ENCODE measurements at places on chromosomes 2 and 18.

- no peak for DNase-seq
These were observed 47.6 kb downstream of the ALPK2 start for GRCh38 chr18:58581265-58581664.

DNA sequence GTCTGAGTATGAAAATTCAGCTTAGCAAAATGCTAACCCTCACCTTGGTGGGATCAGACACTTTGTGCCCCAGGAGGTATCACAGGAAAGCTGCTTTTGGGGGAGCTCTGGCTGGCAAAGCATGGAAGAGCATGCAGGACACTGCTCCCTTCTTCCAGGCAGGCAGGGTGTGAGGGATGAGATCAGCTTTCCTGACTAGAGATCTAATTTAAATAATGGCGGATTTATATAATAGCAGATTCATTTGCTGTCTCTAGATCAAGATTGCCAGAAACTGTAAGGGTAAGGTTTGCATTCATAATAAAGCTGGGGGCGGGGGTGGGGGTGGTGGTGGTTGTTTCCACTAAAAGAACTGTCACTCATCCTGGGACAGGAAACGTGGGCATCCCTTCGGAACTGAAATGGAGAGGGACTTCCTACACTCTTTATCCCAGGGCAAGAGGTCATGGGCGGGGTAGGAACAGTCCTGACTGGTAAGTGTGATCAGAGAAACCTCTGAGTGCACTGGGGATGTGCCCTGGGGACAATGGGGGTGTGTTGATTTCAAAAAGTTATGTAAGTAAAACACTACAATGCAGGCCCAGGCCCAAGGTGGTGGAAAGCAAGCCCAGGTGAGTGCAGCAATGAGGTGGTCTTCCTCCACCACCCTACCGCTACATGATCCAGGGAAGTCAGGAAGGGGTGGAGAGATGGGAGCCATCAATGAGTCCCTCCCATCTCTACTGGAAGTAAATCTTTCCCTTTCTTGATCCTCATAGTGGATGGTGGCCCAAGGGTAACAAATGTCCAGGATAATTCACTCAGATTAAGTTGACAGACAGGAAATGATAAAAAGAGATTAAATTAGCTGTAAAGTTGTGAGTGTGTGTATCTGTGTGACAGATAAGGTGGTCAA, 171.4 kb upstream of the SERPINE2 start:
- no peak for DNase-seq

GRCh38 chr18:4077204-4077603, 377.9 kb downstream of the DLGAP1 start:
- DNase-seq = no peak

DNA sequence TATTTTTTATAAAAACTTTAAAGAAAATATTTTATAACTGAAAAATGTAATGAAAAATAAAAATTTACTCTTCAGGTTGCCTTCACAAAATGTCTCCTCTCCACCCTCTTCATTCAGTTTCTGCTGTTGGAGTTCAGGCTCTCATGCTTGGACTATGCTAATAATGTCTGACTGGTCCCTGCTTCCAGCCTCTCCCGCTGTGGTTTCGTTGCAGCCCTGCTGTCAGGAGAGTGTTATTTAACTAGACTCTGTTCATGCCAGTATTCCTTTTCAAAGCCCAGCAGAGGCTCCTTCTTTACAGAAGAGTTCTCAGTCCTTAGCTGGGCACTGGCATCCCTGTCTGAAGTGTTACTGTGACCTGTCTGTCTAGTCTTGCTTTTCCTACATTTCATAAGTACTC, 40.4 kb downstream of the CLIP4 start:
- DNase-seq = no peak

DNA sequence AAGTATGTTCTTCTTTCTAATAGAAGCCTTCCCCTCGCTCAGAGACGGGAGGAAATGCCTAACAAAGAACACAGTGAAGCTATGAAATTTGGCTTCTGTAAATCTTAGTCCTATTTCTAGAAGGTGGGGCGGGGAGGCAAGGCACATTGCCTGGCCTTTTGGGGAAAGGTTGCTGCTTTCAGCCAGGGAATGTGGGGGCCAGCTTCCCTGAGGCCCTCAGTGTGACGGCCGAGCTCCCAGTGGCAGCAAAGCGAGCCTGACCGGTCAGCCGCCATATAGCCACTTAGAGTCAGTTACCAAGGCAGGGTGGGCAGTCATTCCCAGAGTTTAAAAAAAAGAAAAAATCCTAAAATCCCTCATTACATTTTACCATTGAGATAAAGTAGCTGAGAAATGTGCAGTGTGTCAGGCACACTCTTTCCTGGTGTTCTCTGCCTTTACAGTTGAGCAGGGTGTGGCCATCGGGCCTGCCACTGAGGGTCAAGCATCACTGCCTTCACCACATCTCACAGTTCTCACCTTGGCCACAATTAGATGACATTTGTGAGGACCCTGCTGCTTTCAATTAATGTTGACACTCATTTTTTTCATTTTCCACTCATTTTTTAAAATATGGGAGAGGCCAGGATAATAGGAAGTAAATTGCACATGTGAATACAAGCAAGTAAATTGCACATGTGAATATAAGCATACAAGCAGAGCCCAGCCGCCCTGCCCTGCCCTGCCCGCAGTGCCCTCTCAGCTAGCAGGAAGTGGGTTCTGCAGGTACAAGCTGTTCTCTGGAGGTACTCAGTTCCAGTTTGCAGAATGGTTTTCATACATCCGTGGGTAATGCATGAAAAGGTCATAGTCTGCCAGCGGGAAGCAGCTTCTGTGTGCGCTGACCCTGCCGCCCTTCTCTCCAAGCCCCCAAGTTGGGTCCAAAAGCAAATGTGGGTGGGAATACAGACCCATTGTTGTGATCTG, 76.9 kb downstream of the WDSUB1 start:
- no peak for DNase-seq

DNA sequence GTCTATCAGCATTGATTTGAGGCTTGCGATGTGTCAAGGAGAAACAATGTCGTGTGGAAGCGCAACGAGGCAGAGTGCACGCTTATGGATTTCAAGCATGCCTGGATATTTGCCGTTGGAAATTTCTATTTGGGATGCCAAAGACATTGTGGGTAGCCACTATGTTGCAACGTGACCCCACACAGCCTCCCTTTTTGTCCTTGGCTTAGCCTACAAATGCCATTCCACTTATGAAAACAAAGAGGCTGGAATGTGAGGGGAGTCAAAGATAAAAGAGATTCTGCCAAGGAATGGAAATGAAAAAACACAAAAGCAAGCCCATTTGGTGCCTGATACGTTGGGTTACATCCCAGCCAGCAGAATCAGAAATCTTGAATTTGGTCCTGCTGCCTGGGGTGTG, 721.2 kb downstream of the GALR1 start:
- DNase-seq = no peak

- no peak for DNase-seq
These were observed 59.1 kb downstream of the NYAP2 start for GRCh38 chr2:225458431-225459117.

DNA sequence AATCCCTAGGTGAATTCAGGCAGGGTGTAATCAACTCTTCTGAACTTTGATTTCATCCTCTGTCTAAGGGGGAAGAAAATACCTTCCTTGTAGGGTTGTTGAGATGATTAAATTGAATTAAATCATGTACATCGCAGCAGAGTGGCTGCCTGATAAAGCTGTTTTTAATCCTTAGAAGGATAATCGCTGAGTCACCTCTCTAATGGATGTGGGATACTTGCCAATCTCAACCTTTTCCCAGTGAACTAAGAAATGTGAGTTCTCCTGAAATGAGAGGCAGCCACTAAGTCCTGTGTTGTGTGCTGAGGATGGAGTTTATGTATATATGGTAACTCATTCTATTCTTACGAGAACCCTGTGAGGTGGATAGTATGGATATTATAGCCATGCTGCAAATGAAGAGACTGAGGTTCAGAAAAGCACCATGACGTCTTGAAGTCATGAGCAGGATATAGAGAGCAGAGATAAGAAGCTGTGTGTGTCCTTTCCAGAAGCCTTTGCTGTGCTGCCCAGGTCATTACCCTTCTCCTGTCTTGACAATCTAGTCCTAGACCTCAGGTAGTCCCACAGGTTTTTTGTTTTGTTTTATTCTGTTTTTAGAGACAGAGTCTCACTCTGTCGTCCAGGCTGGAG, 93.3 kb downstream of the HNRNPLL start:
- no peak for DNase-seq

DNA sequence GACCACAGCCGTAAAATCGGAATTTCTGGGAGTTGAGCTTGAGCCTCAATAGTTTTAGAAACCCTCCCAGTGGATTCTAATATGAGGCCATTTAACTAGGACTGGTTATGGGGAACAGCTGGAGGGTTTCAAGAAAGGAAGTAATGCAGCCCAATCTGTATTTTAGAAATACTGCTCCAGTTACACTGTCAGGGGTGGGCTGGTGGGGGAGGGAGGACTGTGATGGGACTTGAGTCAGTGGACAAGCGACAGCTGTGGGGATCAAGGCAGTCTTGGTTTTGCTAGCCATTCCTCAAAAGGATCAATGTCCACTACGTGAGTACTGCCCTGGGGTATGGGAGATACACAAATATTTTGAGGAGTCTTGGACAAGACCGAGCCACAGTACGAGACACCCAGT, 34.8 kb downstream of the ASB1 start:
- no peak for DNase-seq

DNA sequence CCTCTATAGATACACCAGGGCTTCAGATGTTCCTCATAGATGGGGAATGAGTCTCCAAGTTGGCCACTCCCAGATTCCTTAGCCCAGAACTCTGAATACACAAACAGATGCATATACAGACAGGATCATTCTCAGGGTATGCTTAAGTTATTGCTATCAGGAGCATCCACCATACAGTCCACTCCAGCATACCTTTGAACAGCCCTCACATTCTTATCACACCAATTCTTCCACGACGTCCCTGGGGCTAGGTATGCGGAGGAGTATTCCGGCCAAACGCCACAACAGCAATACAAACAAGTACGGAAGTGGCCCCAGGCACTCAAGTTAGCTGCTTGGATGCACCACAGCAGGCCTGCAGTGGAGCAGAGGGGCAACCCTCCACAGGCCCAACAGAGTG, 312.5 kb upstream of the CHAC2 start:
- DNase-seq = no peak

DNA sequence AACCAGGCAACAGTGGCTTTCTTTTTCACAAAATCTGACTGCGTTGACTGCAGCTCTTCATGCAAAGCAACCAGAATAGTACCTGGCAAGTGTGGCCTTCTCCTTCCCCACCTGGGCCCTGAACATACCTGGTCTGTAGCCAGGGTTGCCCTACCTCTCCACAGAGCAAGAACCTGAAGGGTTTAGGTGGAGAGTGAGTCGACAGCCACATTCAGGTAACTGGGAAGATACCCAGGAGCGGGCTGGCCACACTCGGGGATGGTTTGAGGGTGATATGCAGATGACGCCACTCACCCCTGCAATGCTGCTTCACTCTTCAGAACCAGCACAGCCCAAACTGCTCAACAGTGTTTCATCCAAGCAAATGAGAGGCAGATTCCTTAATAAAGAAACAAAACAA, 117.3 kb downstream of the TTC32 start:
- no peak for DNase-seq

GRCh38 chr2:15731213-15731888, 139.7 kb downstream of the DDX1 start:
- DNase-seq = no peak

DNA sequence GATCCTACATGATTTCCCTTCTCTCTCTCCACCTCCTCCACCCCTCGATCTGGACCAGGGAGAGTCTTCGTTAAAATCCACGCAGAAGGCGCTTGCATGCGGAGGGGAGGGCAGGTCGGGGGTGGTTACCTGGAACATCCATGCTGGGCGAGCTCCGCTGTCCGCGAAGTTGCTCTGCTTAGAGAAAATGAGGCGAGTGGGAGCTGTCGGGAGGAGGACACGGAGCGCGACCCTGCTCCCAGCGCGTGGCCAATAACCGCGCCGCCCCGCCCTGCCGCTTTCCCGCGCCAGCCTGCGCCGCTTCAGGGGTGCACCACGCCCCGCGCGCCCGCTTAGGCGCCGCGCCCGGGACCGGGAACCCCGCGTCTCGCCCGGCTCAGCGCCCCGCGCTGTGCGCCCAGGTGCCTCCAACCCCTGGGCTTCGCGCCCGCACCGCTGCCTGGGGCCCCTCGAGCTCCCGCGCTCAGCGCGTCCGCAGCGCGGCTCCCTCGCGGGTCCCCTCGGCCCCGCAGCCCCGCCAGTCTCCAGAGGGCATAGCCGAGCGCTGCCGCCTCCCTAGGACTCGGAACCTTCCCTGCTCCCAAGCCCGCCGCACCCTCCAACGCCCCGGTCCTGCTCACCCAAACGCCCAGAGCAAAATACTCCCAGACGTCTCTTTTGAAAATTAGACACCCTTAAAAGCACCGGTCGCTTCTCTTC, 636 bp downstream of the CBLN2 start:
- no peak for DNase-seq

- DNase-seq = no peak
These were observed 7.1 kb upstream of the ME2 start for GRCh38 chr18:50871846-50872245.

DNA sequence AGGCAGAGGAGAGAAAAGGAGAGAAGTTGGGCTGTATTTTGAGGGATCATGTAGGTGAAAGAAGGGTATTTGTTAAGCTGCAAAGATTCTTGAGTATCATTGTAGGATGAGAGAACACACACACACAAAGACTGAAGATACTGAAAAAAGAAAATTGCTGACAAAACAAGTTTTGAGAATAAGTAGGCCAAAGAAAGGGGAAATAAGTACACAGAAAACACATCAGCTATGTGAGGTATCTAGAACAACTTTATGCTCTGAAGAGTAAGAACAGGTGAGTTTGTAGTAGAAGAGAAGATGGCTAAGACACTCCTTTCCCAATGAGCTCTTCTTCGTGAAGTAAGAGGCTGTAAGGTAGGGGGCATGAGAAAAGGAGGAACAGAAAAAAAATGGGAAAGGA, 28.2 kb downstream of the METTL8 start:
- DNase-seq = no peak

DNA sequence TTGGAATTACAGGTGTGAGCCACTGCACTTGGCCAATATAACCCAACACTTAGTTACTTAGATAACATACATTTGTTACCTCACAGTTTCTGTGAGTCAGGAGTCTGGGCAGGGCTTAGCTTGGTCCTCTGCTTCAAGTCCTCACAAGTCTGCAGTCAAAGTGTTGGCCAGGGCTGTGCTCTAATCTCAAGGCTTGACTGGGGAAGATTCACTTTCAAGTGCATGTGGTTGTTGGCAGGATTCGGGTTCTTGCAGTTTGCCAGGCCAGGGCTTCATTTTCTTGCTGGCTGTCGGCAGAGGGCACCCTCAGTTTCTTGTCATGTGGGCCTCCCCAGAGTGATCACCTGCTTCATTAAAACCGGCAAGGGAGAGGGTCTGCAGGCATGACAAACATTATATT, 103.7 kb downstream of the SLC4A3 start:
- no peak for DNase-seq
